A375 (cell line): ENCODE measurements at places on chromosomes 16 and 17. TPM values are rescaled to one million over a fixed set of nuclear protein-coding genes. Genes with fewer than 3 reads are reported as not detected.

TMEM238L gene
- total RNA-seq: not detected in 2 replicates

TUBB3 gene
- total RNA-seq: 283 and 284 TPM in 2 replicates

MT4 gene
- not detected in 2 replicates for total RNA-seq

ODAD4 gene
- total RNA-seq: 7.9 and 9.4 TPM in 2 replicates

SYT17 gene
- total RNA-seq: 0.82 and 2.8 TPM in 2 replicates

SAP30BP gene
- total RNA-seq: 79.3 and 90.7 TPM in 2 replicates

UBE2I gene
- 87.7 and 92.0 TPM in 2 replicates for total RNA-seq

CMTM2 gene
- total RNA-seq: not detected in 2 replicates

RAPGEFL1 gene
- 7.0 TPM in 2 replicates for total RNA-seq

GUCY2D gene
- total RNA-seq: not detected in 2 replicates

CCL3 gene
- total RNA-seq: not detected in 2 replicates

ZG16 gene
- not detected in 2 replicates for total RNA-seq

CD300H gene
- total RNA-seq: not detected in 2 replicates

ZNF48 gene
- 11.2 and 12.2 TPM in 2 replicates for total RNA-seq

CARD14 gene
- total RNA-seq: 0.98 and 3.4 TPM in 2 replicates

RFNG gene
- total RNA-seq: 29.9 and 33.5 TPM in 2 replicates

NXPH3 gene
- not detected in 2 replicates for total RNA-seq

KRT26 gene
- not detected in 2 replicates for total RNA-seq

GPR139 gene
- total RNA-seq: not detected in 2 replicates

MILR1 gene
- total RNA-seq: 0.38 and 1.5 TPM in 2 replicates

OR1A1 gene
- not detected in 2 replicates for total RNA-seq

SOCS1 gene
- total RNA-seq: 0.49 and 1.6 TPM in 2 replicates

HBA2 gene
- total RNA-seq: not detected in 2 replicates

CES5A gene
- not detected in 2 replicates for total RNA-seq

CDR2 gene
- 17.4 and 21.0 TPM in 2 replicates for total RNA-seq

NOD2 gene
- total RNA-seq: 0.15 and 0.21 TPM in 2 replicates

TMIGD1 gene
- total RNA-seq: not detected in 2 replicates

CHST5 gene
- 0.16 and 0.98 TPM in 2 replicates for total RNA-seq

KRT28 gene
- total RNA-seq: not detected in 2 replicates

BMERB1 gene
- 32.4 and 36.3 TPM in 2 replicates for total RNA-seq

RHOT2 gene
- total RNA-seq: 140 and 152 TPM in 2 replicates

LMF1 gene
- total RNA-seq: 5.5 and 11.8 TPM in 2 replicates

PLLP gene
- not detected in 2 replicates for total RNA-seq
